Body of pancreas (tissue), 4 donors: ENCODE measurements at places on chromosomes 7 and 10. TPM values are rescaled to one million over a fixed set of nuclear protein-coding genes. Genes with fewer than 3 reads are reported as not detected.

DNA sequence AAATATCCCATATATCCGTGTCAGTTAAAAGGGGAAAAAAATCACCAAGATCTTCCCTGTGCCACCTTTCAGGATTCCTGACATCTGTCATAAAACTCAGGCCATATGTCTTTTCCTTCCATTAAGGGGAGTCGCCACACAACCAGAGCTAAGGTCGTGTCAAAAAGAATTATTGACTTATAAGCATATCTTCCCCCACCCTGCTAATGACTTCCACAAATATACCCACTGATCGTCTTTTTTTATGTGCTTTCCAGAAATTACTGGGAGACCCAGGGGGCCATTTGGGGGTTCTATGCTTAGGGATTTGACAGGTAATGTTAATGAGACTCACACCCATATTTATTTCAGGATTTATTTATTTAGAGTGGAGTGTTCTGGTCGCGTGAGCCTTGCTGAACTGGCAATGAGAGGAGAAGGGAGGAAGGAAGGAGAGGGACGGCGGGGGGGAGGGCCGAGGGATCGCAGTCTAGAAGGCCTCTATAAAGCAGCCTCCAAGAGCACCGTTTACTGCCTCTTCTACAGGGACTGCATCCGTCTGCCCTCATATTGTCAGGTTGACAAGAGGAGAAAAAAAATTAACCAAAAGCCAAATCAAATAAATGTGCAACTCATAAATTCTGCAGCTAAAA lies 135.7 kb upstream of the MGMT start:
- no peak for DNase-seq

Gene DNAH11
- total RNA-seq: 0.99 TPM

DNA sequence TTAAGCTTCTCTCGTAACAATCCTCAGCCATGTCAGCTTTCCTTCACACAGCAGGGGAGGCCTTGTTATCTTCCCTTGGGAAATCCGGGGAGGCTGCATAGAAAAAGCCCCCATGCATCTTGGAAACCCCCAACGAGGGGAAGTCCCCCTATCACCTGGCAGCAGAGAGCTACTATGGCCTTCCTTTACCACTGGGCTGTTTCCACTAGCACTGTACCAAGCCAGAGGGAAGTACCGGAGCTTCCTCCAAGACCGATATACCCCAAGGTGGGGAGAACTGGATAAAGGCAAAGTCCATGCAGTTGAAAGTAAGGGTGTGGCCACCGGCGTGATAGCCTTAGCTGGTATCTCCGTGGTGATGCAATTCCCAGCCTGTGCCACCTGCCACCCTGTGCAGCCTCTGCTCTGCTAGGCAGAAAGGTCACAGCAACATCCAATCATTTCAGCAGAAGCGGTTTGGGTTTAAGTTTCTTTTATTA lies 4.4 kb upstream of the CLIP2 start:
- peak; percentile 76 for DNase-seq

- DNase-seq: no peak
Observed at GRCh38 chr10:86813101-86813500, 56.7 kb downstream of the BMPR1A start.

DNA sequence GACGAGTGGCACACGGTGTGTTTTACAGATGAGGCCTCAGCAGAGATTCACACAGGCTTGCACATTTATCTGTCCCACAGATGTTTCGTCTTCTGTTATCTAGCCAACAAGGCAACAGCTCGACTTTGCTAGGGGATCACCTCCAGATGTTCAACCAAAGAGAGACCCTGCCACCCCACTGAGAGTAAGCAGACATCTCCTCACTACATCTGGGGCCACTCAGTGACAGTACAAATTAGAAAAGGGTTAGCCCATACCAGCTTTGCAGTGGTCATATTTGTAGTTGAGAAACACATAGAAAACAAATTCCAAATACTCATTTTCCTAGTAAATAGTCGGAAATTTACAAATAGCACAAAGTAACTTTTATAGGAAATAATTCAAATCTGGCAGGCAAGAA lies 164.2 kb downstream of the HDAC9 start:
- no peak for DNase-seq

GRCh38 chr10:30354669-30355068 lies 5.6 kb upstream of the MTPAP start:
- DNase-seq: no peak

Gene HOXA13
- total RNA-seq: not detected

Gene EPO
- total RNA-seq: 1.3 TPM

- no peak for DNase-seq
Observed at GRCh38 chr10:83142074-83142563, 997.2 kb upstream of the GHITM start.

DNA sequence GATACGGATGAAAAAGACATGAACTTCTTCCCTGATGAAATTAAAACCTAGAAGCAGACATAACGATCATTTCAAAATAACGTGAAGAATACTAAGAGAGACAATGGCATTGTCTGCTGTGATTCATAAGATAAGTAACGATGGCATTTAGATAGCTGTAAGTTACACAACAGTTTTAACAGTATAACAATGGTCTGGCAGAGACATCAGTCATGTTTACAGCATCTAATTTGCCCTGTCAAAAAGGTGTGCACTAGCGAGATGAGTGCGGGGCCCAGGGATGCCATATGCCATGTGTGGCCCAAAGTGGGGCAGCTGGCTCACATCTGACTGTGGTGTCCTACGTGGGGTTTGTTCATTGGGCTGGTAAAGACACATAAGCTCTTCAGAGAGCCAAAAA lies 55.7 kb upstream of the RHEB start:
- DNase-seq: no peak

DNA sequence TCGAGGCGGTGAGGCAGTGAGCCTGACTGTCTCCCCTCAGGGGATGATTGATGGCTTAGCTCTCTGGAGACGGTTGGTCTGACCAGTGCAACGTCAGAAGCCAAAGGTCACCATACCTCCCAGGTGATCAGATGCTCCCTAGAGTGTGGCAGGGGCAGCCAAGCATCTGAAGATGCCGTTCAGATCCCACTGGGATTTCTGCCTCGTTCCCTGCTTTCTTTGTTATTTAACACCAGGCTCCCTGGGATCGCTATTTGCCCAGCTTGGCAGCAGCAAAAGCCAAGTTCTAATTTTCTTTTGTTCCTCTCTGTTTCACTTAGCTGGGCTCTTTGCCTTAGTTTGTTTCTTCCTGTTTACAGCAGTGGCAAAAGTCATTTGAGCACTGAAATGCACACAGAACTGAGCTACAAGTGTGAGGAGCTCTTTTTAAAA lies 53.5 kb upstream of the SVIL start:
- no peak for DNase-seq

Gene AZGP1
- 271 TPM for total RNA-seq
